Activated CD8-positive, alpha-beta memory T cell treated with anti-CD3 and anti-CD28 coated beads for 48 hours (primary cell): ENCODE measurements at places on chromosomes 5 and 9.

- DNase-seq: no peak
Measured at GRCh38 chr9:15374825-15375224, 47.9 kb upstream of the SNAPC3 start.

- DNase-seq: no peak
Measured at GRCh38 chr9:34252016-34252415, 73.2 kb downstream of the UBAP1 start.

- no peak for DNase-seq
Measured at GRCh38 chr9:127263664-127264063, 910 bp upstream of the GARNL3 start.

- DNase-seq: no peak
Measured at GRCh38 chr5:11239261-11240015, 478.4 kb upstream of the DAP start.

GRCh38 chr5:99088309-99088708, 159.5 kb upstream of the CHD1 start:
- DNase-seq: no peak

DNA sequence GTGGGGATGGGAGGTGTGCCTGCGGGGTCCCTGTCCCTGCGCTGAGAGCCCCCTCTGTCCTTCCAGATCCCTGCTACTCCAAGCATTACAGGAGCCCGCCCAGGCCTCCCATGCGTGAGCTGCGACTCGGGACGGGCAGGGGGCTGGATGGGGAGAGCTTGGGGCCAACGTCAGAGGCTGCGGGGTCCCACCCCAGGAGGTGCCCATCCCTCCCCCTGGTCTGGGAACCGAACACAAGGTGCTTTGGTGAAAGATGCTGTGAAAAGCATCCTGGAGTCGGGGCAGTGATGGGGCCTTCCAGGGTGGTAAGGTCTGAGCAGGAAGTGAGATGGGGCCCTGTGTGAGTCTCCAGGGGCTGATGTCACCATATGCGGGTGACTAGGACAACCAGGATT, 2.7 kb downstream of the LCN9 start:
- no peak for DNase-seq
